ENCODE measurements at places on chromosomes 7 and 10. TPM values are rescaled to one million over a fixed set of nuclear protein-coding genes. Genes with fewer than 3 reads are reported as not detected.
A peak's percentile ranks its signal among the peaks of the same experiment; 100 is the strongest.

DNA sequence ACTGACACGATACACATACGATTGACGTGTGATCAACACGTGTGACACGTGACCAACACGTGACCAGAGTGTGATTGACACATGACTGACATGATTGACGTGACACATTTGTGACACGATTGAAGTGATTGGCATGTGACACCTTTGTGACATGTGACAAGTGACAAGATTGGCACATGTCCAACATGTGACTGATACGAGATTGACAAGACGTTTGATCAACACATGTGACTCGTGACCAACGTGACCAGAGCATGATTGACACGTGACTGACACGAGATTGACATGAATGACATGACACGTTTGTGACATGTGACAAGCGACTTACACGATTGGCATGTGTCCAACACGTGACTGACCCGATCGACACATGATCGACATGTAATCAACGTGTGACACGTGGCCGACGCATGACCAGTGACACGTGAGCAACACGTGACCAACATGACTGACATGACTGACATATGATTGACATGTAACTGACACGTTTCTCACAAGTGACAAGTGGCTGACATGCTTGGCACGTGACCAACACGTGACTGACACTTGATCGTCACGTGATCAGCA, 22.0 kb downstream of the CRPPA start:
- H3K36me3 ChIP-seq = no peaks in the 10 kb centered on the region
- no peak for DNase-seq
- no peaks in the 10 kb centered on the region for H3K4me1 ChIP-seq
- no peak overlapping the region for H3K27ac ChIP-seq
- no peak overlapping the region for H3K4me3 ChIP-seq
- no peaks in the 10 kb centered on the region for H3K27me3 ChIP-seq

GRCh38 chr7:107068156-107068555, 23.7 kb downstream of the PRKAR2B start:
- DNase-seq = no peak
- H3K36me3 ChIP-seq = no peaks in the 10 kb centered on the region
- no peak overlapping the region for H3K4me3 ChIP-seq
- H3K27me3 ChIP-seq = no peaks in the 10 kb centered on the region
- H3K4me1 ChIP-seq = no peaks in the 10 kb centered on the region

DNA sequence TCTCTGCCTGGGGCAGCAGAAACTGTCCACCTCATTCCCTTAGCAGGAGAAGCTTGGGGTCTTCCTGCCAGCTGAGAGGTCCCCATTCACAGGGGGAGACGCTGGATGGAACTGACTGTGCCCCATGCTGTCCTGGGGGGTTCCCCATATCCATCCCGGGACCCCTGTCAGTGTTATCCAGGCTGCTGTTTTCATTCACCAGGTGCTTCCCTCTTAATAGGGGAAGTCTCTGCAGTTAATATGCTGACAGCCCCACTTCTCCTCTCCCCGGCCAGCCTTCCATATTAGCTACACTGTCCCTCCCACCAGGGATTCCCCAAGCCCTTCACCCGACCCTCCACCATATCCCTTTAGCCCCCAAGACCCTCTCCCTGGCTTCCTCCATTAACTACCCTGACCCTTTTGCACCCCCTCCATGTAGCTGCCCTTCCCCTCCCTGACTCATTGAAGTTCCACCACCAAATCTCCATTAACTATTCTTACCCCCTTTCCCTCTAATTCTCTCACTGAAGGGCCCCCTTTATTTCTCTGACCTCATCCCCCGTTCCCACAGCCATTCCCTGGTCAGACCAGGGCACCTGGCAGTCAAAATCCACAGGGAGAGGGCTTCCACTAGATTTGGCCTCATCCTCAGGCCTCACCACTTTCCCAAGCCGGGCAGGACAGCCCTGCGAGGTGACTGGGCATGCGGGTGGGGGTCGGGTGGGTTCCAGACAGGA, 92.0 kb upstream of the PAX2 start:
- H3K27me3 ChIP-seq = peaks cover 43% of the 10 kb centered on the region
- no peaks in the 10 kb centered on the region for H3K36me3 ChIP-seq
- no peak overlapping the region for H3K4me3 ChIP-seq
- DNase-seq = no peak
- H3K27ac ChIP-seq = no peak overlapping the region

DNA sequence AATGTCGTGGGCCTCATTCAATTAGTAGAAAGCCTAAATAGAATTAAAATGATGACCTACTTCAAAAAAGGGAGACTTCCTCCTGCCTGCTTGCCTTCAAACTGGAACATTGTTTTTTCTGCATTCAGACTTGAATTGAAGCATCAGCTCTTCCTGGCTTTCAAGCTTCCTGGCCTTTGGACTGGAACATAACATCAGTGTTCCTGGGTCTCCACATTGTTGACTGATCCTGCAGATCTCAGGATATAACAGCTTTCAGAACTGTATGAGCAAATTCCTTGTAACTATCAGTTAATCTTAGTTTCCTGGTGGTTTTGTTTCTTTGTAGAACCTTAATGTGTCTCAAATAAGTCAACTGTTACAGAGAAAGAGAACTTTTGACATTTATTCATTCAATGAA, 18.6 kb downstream of the MAGI2 start:
- H3K27ac ChIP-seq = no peak overlapping the region
- no peaks in the 10 kb centered on the region for H3K27me3 ChIP-seq
- H3K36me3 ChIP-seq = no peaks in the 10 kb centered on the region
- no peak overlapping the region for H3K4me3 ChIP-seq
- H3K4me1 ChIP-seq = no peaks in the 10 kb centered on the region
- DNase-seq = no peak

DNA sequence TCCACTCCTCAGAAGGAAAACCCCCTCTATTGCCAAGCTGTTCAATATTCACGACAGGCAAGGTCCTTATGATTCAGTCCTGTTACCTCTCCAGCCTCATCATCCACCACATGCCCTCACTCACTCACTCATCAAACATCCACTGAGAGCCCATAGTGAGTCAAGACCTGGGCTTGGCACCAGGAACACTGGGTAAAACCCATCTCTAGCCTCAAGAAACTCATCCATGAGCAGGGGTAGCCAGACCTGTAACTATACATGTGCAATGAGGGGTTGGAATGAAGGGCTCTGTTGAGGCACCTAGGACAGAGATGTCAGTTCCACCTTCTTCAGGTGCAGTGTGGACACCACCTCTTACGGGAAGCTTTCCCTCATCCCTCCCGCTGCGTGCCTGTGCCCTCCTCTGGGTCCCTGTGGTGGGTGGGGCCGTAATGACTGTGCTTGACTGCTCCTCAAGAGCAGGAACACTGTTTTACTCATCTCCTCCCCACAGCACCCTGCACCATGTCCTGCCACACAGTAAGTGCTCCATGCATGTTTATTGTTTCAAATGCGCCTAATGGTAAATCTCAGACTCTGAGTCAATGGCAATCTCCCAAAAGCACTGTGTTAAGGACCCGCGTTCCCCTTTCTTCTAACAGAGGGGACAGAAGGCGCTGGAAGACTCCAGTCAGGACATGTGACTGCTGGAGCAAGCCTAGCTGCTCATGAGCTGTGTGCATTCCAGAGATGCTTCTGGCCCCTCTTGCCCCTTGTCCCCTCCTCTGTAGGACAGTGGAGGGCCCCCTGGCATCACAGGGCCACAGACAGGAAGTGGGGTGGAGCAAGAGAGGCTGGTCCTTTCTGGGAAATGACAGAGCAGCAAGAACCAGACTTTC, 95.4 kb downstream of the HIPK2 start:
- H3K4me3 ChIP-seq = no peak overlapping the region
- H3K36me3 ChIP-seq = no peaks in the 10 kb centered on the region
- H3K27me3 ChIP-seq = no peaks in the 10 kb centered on the region

DNA sequence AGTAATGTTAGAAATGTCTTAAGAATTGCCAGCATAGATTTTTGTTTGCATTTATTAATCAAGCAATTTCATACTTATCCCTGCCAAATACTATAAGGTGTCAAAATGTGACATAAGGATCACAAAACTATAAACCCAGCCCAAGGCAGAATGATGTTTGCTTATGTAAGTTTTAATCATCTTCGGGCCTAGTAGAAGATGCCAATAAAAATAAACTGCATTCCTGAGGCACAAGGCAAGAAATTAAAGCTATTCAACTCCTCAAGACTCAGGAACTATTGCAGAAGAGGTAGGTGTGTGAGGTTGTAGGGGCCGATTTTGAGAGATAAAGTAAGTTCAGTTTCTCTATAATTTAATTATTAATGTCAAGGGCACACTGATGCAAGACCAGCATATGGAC, 189.4 kb upstream of the AHR start:
- H3K27me3 ChIP-seq = no peaks in the 10 kb centered on the region
- no peak overlapping the region for H3K27ac ChIP-seq
- H3K4me3 ChIP-seq = no peak overlapping the region
- no peaks in the 10 kb centered on the region for H3K4me1 ChIP-seq
- no peaks in the 10 kb centered on the region for H3K36me3 ChIP-seq

DNA sequence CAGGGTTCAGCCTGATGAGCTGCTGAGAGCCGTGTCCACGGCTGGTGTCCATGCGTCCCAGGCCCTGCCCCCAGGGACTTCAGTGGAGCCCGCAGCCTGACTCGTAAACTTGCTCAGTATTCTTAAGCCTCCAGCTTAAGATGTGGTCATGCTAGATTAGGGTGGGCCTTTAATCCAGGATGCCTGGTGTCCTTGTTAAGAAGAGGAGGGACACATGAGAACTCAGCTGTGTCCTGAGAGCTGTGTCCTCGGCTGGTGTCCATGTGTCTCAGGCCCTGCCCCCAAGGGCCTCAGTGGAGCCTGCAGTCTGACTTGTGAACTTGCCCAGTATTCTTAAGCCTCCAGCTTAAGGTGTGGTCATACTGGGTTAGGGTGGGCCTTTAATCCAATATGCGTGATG, 23.0 kb downstream of the DOCK1 start:
- no peaks in the 10 kb centered on the region for H3K36me3 ChIP-seq
- H3K27ac ChIP-seq = no peak overlapping the region
- no peak for DNase-seq
- H3K4me1 ChIP-seq = no peaks in the 10 kb centered on the region

- no peak overlapping the region for H3K27ac ChIP-seq
- H3K36me3 ChIP-seq = no peaks in the 10 kb centered on the region
- no peaks in the 10 kb centered on the region for H3K27me3 ChIP-seq
- no peak for DNase-seq
- no peak overlapping the region for H3K4me3 ChIP-seq
Measured at GRCh38 chr10:105026566-105026965, 385.5 kb downstream of the SORCS3 start.

DNA sequence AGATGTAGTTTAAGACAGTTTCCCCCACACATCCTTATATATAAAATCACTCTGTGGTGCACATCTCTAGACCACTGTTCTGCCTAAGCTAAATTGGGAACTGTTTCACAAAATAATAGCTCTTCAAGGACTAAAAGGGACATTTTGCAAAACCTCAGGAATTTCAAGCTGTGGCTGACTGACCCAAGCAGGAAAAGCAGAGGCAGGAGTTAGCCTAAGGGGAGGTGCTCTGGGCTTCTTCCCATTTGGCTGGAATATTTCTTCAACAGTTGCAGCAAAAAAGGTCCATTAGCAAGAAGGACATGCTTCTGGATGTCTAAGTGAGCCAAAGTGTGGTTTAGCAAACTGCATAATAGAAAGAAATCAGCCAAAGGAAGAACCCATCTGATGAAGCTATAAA, 551.2 kb upstream of the ANKRD30A start:
- H3K36me3 ChIP-seq = no peaks in the 10 kb centered on the region
- H3K27me3 ChIP-seq = no peaks in the 10 kb centered on the region
- DNase-seq = no peak
- no peaks in the 10 kb centered on the region for H3K4me1 ChIP-seq

- peaks cover 2% of the 10 kb centered on the region for H3K27me3 ChIP-seq
- H3K4me3 ChIP-seq = peak overlapping the region; percentile 95
- H3K36me3 ChIP-seq = peaks cover 7% of the 10 kb centered on the region
- no peak for DNase-seq
- H3K27ac ChIP-seq = peak overlapping the region; percentile 74
Measured at GRCh38 chr10:102422545-102423129, 2.0 kb downstream of the FBXL15 start.

DNA sequence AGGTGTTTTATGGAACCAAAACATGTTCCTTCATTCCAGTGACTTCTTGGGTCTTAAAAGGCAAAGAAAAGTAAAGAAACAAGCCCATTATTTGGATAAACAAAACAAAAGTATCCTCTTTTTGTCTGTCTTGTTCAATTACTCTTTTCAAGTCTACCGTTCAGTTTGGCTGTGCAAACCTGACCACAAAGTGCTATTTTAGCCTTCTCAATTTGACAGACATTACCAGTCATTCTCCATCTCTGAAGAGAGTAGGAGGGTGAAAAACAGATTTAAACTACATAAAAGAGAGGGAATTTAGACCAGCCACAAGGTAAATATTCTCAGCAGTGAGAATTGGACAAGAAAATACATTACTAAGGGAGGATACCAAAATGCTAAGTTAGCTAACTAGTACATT, 145.2 kb downstream of the GRM3 start:
- DNase-seq = no peak
- no peaks in the 10 kb centered on the region for H3K4me1 ChIP-seq
- no peaks in the 10 kb centered on the region for H3K27me3 ChIP-seq
- H3K36me3 ChIP-seq = no peaks in the 10 kb centered on the region

- H3K4me1 ChIP-seq = no peaks in the 10 kb centered on the region
- no peaks in the 10 kb centered on the region for H3K36me3 ChIP-seq
- no peak overlapping the region for H3K4me3 ChIP-seq
- no peak overlapping the region for H3K27ac ChIP-seq
- DNase-seq = no peak
- no peaks in the 10 kb centered on the region for H3K27me3 ChIP-seq
Measured at GRCh38 chr7:5602734-5603133, 178.7 kb downstream of the RNF216 start.

The C10orf67 gene
- not detected for total RNA-seq

The SNCG gene
- not detected for total RNA-seq

The NYAP1 gene
- 0.13 TPM for total RNA-seq

Data from CD8-positive, alpha-beta memory T cell (primary cell).